ENCODE measurements at places on chromosomes 7 and 10. TPM values are rescaled to one million over a fixed set of nuclear protein-coding genes. Genes with fewer than 3 reads are reported as not detected.

The MYL10 gene
- polyA plus RNA-seq: 0.30 TPM

GRCh38 chr10:24324651-24325050, 115.7 kb downstream of the KIAA1217 start:
- no peak for DNase-seq

The OR2A5 gene
- polyA plus RNA-seq: 0.02 TPM

DNA sequence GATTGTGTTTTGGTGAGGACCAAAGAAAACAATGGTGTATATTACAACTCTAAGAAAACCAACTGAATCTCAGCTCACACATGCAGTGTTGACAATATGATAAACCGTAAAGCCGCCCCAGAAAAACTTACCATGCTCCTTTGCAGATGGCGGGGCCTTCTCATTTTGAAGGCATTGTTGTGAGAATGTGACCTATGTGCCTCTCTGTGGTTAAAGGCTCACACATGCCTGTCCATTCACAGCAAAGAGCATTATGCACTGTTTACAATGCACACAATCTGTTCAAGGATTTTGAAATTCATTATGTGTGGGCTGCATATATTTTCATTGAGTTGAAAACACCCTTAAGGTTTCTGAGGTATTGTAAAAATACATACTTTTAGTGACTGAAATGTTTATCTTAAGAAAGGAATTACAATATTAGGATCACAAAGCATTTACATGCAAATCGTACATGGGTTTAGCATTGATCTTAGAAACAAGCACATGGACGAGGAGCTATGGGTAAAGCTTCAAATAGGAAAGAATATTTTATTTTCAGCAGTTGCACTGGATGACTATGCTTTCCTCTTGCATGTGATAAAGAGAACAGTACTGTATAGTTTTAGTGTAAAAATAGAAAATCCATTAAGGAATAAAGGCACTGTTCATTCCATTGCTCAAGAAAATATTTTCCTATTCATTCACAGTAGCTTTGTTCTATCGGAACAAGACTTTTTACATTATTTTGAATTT, 334.3 kb downstream of the ARL4A start:
- no peak for DNase-seq

- no peak for DNase-seq
Observed at GRCh38 chr10:23063973-23064812, 31.2 kb upstream of the MSRB2 start.

GRCh38 chr10:57186201-57186600, 825.1 kb upstream of the ZWINT start:
- DNase-seq: no peak

GRCh38 chr7:26841003-26841739, 23.2 kb downstream of the SKAP2 start:
- DNase-seq: no peak

The NODAL gene
- 0.61 TPM for polyA plus RNA-seq

The COMMD3 gene
- 84.5 TPM for polyA plus RNA-seq

The ALOX5 gene
- 2.3 TPM for polyA plus RNA-seq

DNA sequence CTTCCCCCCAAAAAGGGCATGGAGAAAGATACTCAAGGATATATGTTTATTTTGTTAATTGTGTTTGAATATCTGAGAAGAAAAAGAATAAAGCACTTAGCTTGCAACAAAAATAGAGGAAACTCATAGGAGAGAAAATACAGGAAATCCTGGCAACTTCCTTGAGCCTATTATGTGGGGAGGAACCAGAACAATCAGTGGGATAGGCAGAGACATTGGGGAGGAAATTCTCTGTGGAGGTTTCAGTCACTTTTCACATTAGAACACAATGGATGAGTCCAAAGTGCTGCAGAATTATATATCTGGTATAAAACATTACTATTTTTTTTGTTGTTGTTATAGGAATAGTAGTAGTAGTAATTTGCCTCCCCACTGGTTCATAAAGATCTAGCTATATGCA, 240.1 kb downstream of the THSD7A start:
- no peak for DNase-seq

The GIMAP7 gene
- 17.2 TPM for polyA plus RNA-seq

DNA sequence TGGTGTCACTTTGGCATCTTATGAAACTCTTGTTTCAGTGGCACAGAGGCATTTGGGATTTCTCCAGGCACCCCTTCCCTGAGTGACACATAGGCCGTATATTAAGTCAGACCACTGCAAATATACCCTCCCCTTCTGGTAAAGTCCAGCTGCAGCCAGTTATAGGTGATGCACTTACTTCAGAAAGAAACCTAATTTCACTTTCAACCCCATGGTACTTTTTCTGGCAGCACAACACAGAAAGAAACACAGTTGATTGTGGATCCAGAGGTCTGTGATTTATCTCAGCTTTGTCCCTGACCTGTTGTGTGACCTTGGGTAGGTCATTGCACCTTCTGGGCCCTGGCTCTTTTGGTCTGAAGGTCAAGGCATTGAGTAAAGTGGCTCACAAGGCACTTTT, 173.2 kb downstream of the BUB3 start:
- no peak for DNase-seq

The MUC3A gene
- polyA plus RNA-seq: 0.19 TPM

- no peak for DNase-seq
Observed at GRCh38 chr10:67696029-67696428, at the start of gene CTNNA3. Gene CTNNA3 (minus strand): TSS chr10:67696195.

- no peak for DNase-seq
Observed at GRCh38 chr10:104199567-104199966, 32.6 kb downstream of the CFAP43 start.

The STN1 gene
- polyA plus RNA-seq: 23.4 TPM

DNA sequence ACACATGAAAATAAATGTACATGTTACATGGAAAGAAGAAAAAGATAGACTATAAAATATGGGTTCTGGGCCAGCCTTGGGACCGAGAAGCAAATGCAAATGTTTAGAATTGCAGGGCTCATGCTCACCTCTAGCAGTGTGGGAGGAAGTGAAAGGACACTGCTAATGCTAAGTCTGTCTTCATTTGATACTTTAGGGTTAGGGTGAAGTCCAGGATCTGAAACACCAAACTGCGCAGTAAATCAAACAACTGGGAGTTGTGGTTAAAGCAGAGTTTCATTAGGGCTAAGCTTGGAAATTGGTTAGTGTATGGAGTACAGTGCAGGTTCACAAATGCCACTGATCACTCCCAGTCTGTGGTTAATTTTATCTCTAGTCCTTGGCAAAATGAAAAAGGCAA, 73.2 kb upstream of the PDK4 start:
- DNase-seq: no peak

- DNase-seq: no peak
Observed at GRCh38 chr7:2663121-2663886, 24.7 kb upstream of the AMZ1 start.

The KLHDC10 gene
- polyA plus RNA-seq: 57.7 TPM

GRCh38 chr10:29609696-29610095, 25.1 kb downstream of the SVIL start:
- no peak for DNase-seq

DNA sequence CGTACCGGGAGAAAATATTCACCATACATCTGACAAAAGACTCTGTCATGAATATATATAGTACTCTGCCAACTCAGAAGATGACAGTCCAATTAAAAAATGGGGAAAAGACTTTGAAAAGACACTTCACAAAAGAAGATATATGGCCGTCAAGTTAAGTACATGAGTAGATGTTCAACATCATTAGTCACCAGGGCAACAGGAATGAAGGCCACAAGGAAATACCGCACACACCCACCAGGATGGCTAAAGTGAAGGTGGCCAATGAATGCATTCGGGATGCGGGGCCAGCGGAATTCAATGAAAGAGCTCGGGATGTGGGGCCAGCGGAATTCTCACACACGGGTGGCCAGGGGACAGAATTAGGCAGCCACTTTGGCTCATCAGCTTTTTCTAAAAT, 42.2 kb downstream of the MAD1L1 start:
- no peak for DNase-seq

DNA sequence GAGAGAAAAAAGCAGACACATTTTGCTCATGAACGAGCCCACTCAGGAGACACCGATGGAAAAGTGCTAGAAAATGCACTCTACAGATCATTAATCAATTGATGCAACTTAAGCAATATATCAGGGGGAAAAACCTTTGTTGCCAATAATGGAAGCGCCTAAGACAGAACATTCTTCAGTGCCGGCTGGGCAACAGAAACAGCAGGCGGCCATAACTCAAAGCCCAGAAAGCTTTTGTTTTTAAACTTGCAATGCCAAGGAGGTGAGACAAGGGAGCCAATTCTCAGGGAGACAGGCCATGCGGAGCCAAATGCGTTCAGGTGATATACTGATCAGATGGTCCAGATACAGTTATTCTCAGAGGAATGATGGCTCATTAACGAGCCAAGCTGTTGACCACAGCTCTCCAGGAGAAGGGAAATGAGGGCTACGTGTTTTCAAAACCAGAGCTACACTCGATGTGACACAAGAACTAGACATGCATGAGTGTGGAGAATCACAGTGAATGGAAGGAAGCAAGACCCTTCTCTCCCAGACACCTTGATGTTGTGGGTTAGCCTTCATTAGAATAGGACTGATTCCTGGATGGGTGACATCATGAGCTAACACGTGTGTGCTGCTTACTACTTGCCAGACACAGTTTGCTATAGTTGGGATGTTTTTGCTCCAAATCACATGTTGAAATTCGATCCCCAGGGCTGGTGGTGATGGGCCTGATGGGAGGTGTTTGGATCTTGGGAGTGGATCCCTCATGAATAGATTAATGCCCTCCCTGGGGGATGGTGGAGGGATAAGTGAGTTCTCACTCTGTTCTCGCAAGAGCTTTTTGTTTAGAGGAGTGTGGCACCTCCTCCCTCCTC, 79.1 kb upstream of the KCNMA1 start:
- no peak for DNase-seq

The TUBB8 gene
- 0.95 TPM for polyA plus RNA-seq

The AKR1C3 gene
- 55.9 TPM for polyA plus RNA-seq

DNA sequence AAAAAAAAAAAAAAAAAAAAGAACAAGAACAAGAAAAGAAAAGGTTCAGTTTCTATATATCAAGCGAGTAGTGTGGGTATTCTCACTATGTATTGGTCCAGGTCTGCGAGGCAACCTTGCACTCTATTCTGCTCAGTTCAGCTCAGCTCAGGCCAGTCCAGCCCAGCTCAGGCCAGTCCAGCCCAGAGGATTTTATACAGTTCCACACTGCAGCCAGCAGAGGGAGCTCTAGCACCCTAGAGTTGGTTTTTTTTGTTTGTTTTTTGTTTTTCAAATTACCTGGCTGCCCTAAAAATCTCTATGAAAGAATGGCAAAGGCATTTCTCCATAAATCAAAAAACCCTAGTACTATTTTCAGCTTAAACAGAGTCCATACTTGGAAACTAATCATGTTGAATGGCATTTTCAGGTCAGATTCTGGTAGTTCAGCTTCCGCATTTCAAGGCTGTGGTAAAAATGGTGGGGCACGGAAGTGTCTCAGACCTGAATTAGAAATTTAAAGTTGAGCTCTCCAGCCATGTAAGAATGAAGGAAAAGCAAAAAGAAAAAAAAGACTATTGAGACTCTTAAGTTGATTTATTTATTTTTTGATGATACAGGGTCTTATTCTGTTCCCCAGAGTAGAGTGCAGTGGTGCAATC, 55.2 kb upstream of the GSDME start:
- DNase-seq: peak; percentile 28

The ICA1 gene
- polyA plus RNA-seq: 19.9 TPM

GRCh38 chr10:118812393-118812740, 57.6 kb upstream of the CACUL1 start:
- no peak for DNase-seq

DNA sequence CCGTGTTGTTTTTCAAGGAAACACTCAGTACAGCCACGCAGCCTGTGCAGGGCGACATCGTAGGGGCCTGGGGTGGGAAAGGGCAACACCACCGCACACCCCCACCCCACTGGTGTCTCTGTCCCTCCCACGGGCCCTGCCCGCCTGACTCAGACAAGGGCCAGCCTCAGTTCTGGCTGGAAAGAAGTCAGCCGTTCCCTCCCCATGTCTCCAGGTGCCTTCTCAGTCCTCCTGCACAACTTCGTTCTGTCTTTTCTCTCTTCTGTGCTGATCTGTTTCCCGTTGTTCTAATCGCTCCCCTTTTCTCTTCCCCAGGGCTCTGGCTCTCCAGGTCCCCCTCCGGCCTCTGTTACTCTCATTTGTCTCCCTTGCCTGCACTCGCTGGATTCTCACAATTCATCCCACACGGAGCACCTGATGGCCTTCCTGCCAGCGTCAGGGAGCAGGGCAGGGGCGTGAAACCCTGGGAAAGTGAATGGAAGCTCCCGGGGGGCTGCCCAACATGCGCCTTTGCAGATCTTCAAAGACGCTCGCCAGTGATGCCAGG, 97.7 kb downstream of the WDR37 start:
- DNase-seq: no peak

The CABCOCO1 gene
- polyA plus RNA-seq: 3.1 TPM

GRCh38 chr7:1635401-1635800, 34.7 kb upstream of the ELFN1 start:
- DNase-seq: no peak

DNA sequence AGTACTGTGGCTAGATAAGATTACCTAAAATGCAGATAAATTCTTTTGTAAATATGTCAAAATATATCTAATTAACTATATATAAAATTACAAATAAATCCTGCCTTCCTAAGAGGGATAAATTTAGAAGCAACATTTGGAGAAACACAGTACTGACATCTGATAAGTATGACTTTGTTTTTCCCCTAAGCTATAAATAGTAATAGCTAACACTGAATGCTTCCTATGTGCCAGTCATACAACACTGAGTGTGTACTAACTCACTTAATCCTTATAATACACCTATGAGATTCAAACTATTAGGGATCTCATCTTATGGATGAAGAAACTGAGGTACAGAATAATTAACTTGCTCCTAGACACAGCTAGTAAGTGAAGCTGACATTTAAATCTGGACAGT, 733.4 kb downstream of the MAGI2 start:
- DNase-seq: no peak

- no peak for DNase-seq
Observed at GRCh38 chr7:5217396-5217795, 27.4 kb downstream of the WIPI2 start.

- no peak for DNase-seq
Observed at GRCh38 chr10:112678581-112678980, 231.6 kb downstream of the VTI1A start.

GRCh38 chr10:63684257-63684936, 163.2 kb downstream of the REEP3 start:
- DNase-seq: no peak

The CHCHD1 gene
- polyA plus RNA-seq: 64.2 TPM

All from left renal cortex interstitium (tissue), 4 donors.